ENCODE measurements at places on chromosomes 13 and 19. TPM values are rescaled to one million over a fixed set of nuclear protein-coding genes. Genes with fewer than 3 reads are reported as not detected.

GRCh38 chr13:23949200-23949599, 51.9 kb upstream of the C1QTNF9B start:
- DNase-seq, result no peak
- no peak overlapping the region for H3K4me3 ChIP-seq
- H3K4me1 ChIP-seq, result no peaks in the 10 kb centered on the region
- H3K27ac ChIP-seq, result no peak overlapping the region

- peaks cover 14% of the 10 kb centered on the region for H3K4me1 ChIP-seq
- H3K36me3 ChIP-seq, result peaks cover 69% of the 10 kb centered on the region
These were observed 8.0 kb downstream of the TFDP1 start for GRCh38 chr13:113592571-113592970.

DNA sequence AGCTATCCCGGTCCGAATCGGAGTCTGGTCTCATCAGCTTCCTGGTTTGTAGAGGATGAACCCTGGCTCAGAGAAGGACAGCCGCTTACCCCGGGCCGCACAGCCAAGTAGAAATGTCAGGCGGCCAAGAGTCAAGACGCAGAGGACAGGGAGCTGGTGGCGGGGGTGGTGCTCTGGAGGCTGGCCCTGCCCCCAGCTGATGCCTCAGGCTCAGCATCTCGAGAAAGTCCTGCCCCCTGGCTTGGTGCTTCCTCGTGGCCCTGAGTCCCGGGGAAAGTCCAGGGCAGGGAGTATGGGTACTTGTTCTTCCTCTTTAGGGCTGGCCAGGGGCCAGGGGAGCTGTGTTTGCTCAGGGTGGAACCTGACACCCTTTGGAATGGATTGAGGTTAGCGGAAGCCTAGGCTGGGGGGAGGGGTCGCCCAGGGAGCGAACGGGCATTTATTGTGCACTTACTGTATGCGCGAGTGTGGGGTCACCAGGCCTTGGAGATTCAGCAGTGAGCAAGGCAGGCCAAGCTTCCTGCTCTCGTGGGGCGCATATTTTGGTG, 2.2 kb downstream of the TJP3 start:
- H3K4me3 ChIP-seq, result no peak overlapping the region
- H3K4me1 ChIP-seq, result peaks cover 3% of the 10 kb centered on the region
- no peak for DNase-seq

- peaks cover 43% of the 10 kb centered on the region for H3K27me3 ChIP-seq
- H3K36me3 ChIP-seq, result no peaks in the 10 kb centered on the region
- no peak for DNase-seq
- peaks cover 8% of the 10 kb centered on the region for H3K4me1 ChIP-seq
These were observed 13.3 kb downstream of the TNFRSF19 start for GRCh38 chr13:23583491-23583890.

DNA sequence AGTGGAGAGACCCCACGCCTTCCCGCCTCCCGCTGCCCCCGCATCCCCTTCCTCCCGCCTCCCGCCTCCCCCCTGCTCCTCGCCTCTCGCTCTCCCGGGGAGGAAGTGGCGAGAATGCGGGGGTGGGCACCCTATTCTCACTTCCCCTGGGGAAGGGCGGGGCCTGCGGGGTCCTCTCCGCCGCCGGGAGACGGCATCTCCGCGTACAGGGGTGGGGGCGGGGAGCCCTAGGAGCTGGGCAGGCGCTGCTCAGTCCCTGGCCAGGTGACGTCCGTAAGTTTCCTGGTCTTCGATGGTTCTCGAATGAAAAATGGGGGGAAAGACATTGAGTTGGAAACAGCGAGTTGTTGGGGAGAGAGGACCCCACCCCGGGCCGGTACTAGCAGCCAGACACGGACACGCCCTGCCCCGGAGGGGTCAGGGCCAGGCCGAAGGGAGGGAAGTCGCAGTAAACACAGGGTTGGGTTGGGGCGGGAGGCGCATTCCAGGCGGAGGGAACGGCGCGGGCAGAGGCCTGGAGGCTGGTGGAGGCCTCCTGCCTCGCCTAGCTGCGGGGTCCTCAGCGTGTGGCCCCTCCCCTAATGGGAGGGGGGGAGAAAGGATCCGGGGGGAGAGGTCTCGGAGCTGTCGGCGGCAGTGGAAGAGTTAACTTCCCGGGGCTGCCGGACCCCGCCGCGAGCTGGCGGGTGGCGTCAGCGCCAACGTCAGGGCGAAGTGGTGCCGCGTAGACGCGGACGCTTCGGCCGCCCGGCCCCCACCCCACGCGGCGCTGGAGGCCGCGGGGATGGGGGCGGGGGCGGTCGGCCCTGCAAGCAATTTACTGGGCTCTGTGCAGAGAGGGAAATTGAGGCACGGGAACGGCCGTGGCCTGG, 10.4 kb upstream of the JUND start:
- H3K4me1 ChIP-seq, result peaks cover 72% of the 10 kb centered on the region
- H3K36me3 ChIP-seq, result peaks cover 23% of the 10 kb centered on the region
- peak overlapping the region; percentile 89 for H3K4me3 ChIP-seq
- DNase-seq, result peak; percentile 93

CNN1 gene
- total RNA-seq, result not detected

THSD8 gene
- total RNA-seq, result 17.7 TPM

DNAJC15 gene
- total RNA-seq, result 14.2 TPM
